ENCODE measurements at places on chromosomes 11 and 22. TPM values are rescaled to one million over a fixed set of nuclear protein-coding genes. Genes with fewer than 3 reads are reported as not detected.

MEI1 gene
- total RNA-seq = 0.64 TPM

TRIM48 gene
- total RNA-seq = not detected

OR52E8 gene
- not detected for total RNA-seq

CDC42EP2 gene
- 48.0 TPM for total RNA-seq

CATSPERZ gene
- total RNA-seq = not detected

TMEM191C gene
- 1.2 TPM for total RNA-seq

MLC1 gene
- not detected for total RNA-seq

CELSR1 gene
- 9.5 TPM for total RNA-seq

WNT11 gene
- total RNA-seq = not detected

E2F8 gene
- total RNA-seq = 0.53 TPM

TSPAN18 gene
- 31.8 TPM for total RNA-seq

MMP7 gene
- 57.1 TPM for total RNA-seq

SORL1 gene
- 1.9 TPM for total RNA-seq

GGTLC2 gene
- not detected for total RNA-seq

PIH1D2 gene
- total RNA-seq = 0.41 TPM

OR51Q1 gene
- not detected for total RNA-seq

MS4A1 gene
- total RNA-seq = not detected

ACAT1 gene
- 210 TPM for total RNA-seq

OR51E2 gene
- 0.06 TPM for total RNA-seq

FAM111B gene
- 5.6 TPM for total RNA-seq

OR9Q1 gene
- total RNA-seq = not detected

HBB gene
- total RNA-seq = not detected

GAS2L1 gene
- 47.0 TPM for total RNA-seq

FOLR2 gene
- total RNA-seq = not detected

OR52E4 gene
- not detected for total RNA-seq

RGL4 gene
- not detected for total RNA-seq

ROM1 gene
- total RNA-seq = 2.3 TPM

ANO5 gene
- 0.58 TPM for total RNA-seq

LAYN gene
- total RNA-seq = 19.3 TPM

POU2AF2 gene
- not detected for total RNA-seq

CLMP gene
- total RNA-seq = 7.1 TPM

HORMAD2 gene
- not detected for total RNA-seq

PTPRCAP gene
- total RNA-seq = 2.2 TPM

MS4A3 gene
- not detected for total RNA-seq

MOGAT2 gene
- total RNA-seq = not detected

OR5M3 gene
- not detected for total RNA-seq

IGLL1 gene
- total RNA-seq = not detected

CEP126 gene
- 0.58 TPM for total RNA-seq

LSP1 gene
- total RNA-seq = 1.1 TPM

GRM5 gene
- total RNA-seq = 0.05 TPM

UPK3A gene
- total RNA-seq = not detected

ROBO3 gene
- 11.2 TPM for total RNA-seq

PDE2A gene
- total RNA-seq = 78.4 TPM

CRYAB gene
- 5.0 TPM for total RNA-seq

KRTAP5-10 gene
- not detected for total RNA-seq

MS4A12 gene
- not detected for total RNA-seq

ME3 gene
- 37.1 TPM for total RNA-seq

BIRC3 gene
- 5.6 TPM for total RNA-seq

SNAP29 gene
- total RNA-seq = 18.2 TPM

CARNS1 gene
- 0.18 TPM for total RNA-seq

LDHAL6A gene
- not detected for total RNA-seq

IFITM2 gene
- 161 TPM for total RNA-seq

FXYD2 gene
- 89.7 TPM for total RNA-seq

SCGB2A2 gene
- not detected for total RNA-seq

CD3D gene
- not detected for total RNA-seq
